ENCODE measurements at places on chromosomes 2 and 18.
A peak's percentile ranks its signal among the peaks of the same experiment; 100 is the strongest.

DNA sequence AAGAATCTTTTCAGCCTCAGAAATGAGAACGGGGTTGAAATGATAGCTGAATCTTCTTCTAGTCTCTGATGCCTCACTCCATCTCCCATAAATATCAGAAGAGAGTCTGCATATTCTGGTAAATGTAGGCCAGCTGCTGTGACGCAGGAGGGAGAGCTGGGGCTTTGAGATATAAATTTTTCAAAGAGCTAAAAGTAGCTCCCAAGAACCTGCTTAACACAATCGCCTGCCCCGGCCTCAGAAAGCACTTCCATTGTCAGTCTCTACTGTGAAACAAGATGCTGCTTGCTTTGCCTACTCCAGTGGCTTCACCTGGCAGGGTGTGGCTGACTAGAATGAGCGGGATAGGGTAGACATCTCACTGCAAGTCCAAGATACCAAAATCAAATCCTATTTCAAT lies 105.0 kb upstream of the CCDC150 start:
- no peak for DNase-seq

GRCh38 chr18:78304192-78305164 lies 675.1 kb upstream of the SALL3 start:
- DNase-seq = no peak

GRCh38 chr2:238528953-238529781 lies 102.4 kb downstream of the ASB1 start:
- no peak for DNase-seq

GRCh38 chr2:160379399-160379798 lies 114.2 kb downstream of the RBMS1 start:
- DNase-seq = no peak

GRCh38 chr2:237590272-237591140 lies at the start of gene RAB17:
Gene RAB17, minus strand, starts transcription at chr2:237590734. Its CDS starts 4,580 bp downstream, at chr2:237586154.
- DNase-seq = no peak

GRCh38 chr2:12452185-12452584 lies 264.6 kb upstream of the TRIB2 start:
- no peak for DNase-seq

- DNase-seq = no peak
Measured at GRCh38 chr2:86065512-86065911, 40.2 kb downstream of the POLR1A start.

DNA sequence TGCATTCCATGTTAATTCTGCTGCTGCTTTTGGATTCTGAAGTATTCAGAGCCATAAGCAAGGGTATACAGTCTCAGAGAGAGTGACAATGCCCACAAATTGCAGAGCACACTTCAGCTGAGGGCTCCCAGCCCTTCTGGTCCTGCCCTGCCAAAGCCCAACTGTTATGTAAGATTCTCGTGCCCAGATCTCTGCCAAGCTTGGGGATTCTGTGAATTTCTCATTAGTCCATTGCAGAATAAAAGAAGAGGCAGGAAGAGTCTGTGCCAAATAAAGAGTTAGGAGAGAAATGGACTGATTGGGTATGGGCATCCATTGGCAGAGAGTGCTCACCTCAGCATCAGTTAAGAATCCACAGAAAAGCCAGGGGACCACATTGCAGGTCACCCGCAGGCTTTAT lies 112.0 kb upstream of the PNPT1 start:
- DNase-seq = no peak

DNA sequence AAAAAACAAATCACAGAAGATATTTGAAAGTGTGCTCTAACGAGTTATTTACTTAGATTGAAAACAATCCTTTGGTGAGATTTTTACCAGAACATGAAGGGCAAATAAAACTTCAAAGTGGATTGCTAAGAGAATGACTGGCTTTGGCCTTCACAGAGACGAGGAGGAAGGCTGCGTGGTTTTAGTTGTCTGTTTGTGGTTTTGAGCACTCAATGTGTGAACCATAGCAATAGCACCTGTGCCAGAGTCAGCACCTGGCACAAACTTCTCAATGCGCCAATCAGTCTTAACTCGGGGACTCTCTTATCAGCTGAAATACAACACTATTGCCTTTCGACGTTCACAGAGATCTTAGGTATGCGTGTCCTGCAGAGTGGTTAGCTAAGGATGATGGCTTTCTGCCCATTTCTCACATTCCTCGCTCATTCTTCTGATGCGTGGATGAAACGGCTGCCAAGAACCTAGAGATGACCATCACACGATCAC lies 70.0 kb downstream of the MBP start:
- peak; percentile 81 for DNase-seq

DNA sequence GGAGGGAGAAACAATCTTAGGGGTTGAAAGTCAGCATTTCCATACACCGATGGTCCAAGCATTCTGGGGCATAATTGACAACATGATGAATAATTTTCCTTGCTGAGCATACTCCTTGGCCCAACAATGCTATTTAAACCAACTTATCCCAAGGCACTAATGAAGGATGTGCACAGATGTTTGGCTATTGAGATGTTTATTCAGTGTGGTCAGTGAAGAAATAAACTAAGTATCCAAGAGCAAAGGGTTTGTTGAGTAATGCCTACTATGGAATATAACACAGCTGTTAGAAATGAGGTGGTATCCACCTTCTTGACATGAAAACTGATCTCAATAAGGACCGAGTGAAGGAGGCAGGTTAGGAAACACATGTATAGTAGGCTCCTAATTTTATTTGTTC lies 53.9 kb upstream of the RAB6D start:
- no peak for DNase-seq

- no peak for DNase-seq
Measured at GRCh38 chr18:52288403-52289004, 51.5 kb upstream of the DCC start.

DNA sequence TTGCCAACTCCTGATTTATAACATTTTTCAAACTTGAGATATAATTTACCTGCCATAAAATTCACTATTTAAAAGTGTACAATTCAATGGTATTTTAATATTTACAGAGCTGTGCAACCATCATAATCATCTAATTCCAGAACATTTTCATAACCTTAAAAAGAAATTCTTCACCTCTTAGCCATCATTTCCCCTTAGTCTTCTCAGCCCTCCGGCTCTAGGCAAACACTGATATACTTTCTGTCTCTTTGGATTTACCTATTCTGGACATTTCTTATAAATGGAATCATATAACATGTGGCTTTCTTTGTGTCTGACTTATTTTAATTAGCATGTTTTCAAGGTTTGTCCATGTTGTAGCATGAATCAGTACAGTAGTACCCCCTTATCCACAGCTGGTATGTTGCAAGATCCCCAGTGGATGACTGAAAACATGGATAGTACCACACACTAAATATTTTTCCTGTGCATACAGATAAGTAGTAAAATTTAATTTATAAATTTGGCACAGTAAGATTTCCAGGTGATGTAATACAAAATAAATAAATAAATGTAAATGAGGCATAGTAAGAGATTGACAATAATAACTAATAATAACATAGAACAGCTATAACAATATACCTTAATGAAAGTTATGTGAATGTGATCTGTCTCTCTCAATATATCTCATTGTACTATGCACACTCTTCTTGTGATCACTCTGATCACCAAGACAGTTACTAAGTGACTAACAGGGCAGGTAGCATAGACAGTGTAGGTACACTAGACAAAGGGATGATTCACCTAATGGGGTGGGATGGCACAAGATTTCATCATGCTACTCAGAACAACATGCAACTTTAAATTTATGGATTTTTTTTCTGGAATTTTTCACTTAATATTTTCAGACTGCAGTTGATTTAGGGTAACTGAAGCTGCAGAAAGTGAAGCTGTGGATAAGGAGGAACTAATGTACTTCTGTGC lies 73.1 kb downstream of the RAB3GAP1 start:
- DNase-seq = no peak

- DNase-seq = no peak
Measured at GRCh38 chr2:204900487-204900886, 355.2 kb downstream of the PARD3B start.

GRCh38 chr2:241129086-241129871 lies 20.0 kb downstream of the PASK start:
- no peak for DNase-seq

GRCh38 chr18:49016648-49017539 lies 66.1 kb upstream of the SMAD7 start:
- DNase-seq = no peak

- no peak for DNase-seq
Measured at GRCh38 chr2:227783404-227784138, 30.1 kb upstream of the CCL20 start.

DNA sequence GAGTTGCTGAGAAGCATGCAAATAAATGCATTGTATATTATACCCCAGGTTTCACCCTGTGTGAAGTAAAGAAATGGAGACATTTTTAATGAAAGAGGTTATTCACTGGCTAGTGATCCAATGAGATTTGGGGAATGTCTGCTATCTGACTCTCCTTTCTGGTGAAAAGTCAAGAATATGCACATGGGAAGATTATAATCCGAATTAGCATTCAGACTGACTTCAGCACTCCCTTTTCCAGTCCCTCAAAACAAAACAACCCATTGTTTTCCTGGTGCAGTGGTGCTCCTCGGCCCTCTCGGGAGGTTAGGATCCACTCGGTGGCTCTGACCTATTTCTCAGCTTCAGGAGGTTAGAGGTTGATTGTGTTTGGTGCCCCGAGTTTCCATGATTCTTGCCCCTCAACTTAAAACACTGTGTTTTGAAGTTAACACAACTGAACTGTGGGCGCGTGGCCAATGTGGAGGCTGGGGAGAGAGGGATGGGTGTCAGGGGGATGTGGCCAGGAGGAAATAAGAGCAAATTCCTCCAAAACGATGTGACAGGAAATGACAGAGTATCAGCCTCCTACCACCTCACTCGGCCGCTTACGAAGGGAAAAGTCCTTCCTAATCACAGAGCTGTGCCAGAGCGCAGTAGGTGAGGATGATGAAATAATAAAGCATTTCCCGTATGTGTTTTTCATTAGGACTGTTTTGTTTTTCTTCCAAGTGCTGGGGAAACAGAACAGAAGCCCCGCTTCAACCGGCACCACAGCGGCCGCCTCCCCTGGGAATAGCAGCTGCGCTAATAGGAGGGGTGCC lies 440.1 kb downstream of the MTX2 start:
- DNase-seq = no peak

DNA sequence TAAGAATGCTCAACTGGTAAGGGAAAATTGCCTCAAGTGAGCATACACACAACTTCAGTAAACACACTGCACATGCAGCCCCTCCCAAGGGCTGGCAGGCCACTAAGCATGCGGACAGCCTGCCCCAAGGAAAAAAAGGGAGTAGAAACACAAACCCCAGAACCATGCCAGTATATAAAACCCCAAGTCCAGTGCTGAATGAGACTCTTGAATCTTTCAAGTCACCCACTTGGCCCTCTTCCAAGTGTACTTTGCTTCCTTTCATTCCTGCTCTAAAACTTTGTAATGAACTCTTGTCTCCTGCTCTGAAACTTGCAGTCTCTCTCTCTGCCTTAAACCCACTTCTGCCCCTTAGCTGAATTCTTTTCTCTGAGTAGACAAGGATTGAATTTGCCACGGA lies 736.4 kb downstream of the RNF144A start:
- DNase-seq = no peak

DNA sequence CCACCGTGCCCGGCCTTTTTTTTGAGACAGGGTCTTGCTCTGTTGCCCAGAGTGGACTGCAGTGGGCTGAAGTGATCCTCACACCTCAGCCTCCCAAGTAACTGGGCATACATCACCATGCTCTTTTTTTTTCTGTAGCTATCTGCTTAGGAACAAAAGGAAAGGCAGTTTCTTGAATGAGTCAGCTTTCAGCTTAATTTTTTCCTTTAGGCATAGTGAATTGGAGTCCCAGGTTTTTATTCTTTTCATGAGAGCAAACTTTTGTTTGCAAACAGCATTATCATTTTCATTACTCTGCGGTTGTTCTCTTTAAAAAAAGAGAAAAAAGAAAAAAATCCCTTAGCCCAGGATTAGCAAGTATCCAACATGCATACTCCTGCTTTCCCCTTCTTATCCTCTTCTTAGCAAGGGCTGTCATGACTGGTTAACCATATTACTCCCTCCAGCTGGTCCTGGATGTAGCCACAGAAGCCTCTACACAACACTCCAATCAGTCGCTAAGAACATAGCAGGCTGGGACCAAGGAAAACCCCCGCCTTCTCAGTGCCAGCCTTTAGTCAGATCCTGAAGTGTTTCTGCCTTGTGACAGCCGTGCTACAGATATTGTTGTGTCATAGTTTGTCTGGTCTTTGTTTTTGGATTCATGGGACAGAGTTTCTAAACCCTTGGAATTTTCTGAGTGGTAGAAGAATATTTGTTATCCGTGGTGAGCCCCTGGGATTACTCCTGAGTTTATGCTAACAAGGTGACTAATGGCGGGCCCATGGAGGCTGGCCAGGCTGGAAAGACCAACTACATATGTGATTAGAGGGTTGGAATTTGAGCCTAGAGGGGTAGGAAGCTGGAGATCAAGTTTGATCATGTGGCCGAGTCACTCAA lies 23.3 kb upstream of the ST3GAL5 start:
- no peak for DNase-seq

DNA sequence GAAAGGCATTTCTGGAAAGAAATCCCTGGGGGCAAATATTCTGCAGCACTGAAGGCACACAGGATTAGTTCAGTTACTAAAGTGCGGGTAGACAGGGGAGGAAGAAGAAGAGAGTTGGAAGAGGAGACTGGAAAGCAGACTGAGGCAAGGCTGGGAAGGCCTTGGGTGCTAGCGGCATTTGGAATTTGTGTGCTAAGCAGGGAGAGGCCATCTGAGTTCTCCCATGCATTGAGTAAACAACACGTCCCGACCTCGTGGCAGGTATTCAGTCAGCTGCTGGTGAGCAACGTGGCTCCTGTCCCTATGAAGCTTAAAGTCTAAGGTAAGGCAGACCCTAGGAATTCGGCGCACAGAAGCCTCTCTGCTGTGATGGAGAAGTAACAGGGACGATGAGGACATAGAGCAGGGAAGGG lies 30.7 kb downstream of the ATP8B1 start:
- DNase-seq = no peak

DNA sequence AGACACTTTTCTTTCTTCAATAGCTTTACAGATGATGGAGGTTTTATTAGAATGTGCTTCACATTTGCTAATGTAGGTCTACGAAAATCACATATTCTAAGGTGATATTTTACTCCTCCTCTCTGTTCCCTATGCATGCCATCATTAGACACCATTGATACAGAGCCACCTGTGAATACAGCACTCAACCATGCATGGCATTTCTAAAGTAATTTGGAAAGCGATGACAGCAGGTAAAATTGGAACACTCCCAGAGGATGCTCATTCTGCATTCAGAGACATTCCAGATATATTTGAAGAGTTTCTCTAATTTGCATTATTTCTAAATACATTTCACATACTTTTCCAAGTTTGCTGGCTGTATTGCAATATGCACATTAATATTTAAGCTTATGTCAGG lies 65.3 kb upstream of the RIT2 start:
- no peak for DNase-seq

All from CD4-positive, alpha-beta T cell treated with Interleukin-4 for 1 hour (primary cell).